ENCODE measurements at places on chromosomes 1 and 21.

- peak; percentile 63 for DNase-seq
These were observed 685 bp downstream of the CRTC2 start for GRCh38 chr1:153957744-153958110.

DNA sequence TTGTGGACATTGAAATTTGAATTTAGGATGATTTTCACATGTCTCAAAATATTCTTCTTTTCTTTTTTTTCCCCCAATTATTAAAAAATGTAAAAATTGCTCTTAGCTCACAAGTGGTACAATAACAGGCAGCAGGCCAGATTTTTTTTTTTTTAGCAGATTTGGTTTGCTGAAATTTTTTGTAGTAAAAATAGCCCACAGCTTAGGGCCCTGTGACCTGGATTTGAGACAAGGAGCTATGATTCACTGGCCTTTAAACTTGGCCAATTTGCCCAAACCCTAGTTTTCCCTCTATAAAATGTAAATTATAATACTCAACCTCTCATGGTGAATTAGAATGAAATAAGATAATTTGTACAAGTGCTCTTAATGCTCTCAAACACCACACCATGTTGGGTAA is 253.8 kb downstream of the DYRK1A start:
- DNase-seq, result no peak

DNA sequence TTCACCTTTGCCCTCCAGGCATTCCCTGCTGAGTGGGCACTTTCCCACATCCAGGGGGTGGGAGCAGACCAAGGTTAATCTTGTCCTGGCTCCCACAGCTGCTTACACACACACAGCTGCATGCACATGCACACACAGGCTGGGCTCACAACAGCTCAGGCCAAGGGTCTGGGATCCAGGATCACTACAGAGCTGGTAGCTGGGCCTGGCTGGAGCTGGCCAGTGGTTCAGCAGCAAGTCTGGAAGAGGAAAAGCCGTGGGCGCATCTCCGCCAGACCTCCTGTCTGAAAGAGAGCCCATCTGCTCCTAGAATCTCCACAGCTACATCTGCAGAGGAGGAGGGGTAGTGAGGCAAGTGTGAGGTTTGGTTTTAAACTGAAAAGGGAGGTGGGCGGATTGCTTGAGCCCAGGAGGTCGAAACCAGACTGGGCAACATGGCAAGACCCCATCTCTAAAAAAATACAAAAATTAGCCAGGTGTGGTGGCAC is 3.8 kb downstream of the CDK18 start:
- DNase-seq, result no peak

GRCh38 chr1:209168204-209168603 is 415.3 kb upstream of the CAMK1G start:
- DNase-seq, result no peak

DNA sequence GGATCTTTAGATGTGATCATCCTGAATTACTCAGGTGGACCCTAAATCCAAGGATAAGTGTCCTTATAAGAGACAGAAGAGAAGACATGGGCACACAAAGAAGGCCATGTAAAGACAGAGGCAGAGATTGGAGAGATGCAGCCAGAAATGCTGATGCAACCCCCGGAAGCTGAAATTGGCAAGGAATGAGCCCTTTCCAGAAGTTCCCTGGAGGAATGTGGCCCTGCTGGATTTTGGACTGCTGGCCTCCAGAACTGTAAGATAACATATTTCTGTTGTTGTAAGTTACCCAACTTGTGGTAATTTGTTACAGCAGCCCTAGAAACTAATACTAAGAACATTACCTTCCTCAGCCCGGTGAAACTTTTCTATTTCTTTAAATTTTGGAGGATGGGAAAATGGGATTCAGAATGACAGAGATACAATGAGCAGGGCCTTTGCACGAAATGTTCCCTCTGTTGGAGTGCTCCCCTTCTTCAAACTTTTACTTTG is 11.2 kb upstream of the PLPP3 start:
- DNase-seq, result no peak

DNA sequence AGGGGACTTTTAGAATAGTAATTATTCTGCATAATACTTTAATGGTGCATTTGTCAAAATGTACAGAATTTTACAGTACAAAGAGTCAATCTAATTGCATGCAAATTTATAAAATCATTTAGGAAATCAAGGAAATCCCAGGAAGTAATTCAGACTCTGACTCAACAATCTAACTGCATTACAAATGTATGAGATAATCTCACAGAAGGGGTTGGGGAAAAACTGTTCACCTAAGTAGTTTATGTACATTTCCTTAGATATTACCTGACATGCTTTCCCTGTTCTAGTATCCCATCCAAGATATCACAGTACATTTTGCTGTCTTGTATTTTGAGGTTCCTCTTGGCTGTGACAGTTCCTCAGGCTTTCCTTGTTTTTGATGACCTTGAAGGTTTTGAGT is 4.7 kb downstream of the CRB1 start:
- DNase-seq, result no peak

DNA sequence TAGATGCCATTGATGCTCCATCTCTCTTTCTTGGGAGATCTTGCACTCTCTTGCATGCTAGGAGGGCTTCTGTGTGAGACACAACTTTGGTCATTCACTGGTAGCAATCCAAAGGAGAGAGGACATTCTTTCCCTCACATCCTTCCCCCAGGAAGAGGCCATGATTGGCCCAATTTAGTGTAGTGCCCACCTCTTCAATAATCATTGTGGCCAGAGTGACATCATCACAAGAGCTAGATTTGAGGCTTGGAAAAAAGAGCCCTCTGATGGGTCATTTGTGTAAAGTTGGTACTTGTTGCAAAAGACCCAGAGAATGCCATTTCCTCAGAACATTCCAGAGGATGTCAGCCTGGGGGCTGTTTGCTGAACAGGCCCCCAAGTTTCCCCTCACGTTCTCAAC is 30.2 kb downstream of the S100A6 start:
- no peak for DNase-seq

- no peak for DNase-seq
These were observed 162.3 kb upstream of the ADAMTS5 start for GRCh38 chr21:27129215-27129614.

DNA sequence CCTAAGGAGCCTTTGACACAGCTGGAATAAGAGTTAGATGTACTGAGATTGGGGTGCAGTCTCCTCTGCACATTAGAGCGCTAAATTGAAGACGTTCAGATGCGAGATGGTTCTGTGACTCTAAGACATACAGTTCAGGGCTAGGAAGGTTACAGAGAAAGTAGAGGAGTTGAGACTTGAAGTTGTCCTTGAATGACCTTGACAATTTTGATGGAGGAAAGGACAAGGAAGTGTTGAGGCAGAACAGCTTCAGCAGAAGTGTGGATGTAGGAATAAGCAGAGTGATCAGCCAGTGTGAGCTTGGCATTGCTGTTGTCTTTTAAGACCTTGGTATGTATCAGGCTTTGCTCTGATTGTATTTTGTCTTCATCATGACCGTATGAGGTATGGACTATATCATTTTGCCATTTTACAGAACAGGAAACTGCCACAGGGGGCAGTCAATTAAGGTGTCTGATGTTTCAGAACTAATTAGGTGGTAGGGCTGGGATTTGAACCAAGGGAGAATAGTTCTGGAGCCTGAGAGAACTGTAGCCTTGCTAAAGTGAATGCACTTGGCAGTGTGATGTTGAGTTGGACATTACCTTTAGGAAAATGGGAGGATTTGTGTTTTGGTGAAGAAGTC is 9.2 kb downstream of the TTF2 start:
- DNase-seq, result no peak

- no peak for DNase-seq
These were observed 106.5 kb upstream of the GADD45A start for GRCh38 chr1:67578397-67579020.

DNA sequence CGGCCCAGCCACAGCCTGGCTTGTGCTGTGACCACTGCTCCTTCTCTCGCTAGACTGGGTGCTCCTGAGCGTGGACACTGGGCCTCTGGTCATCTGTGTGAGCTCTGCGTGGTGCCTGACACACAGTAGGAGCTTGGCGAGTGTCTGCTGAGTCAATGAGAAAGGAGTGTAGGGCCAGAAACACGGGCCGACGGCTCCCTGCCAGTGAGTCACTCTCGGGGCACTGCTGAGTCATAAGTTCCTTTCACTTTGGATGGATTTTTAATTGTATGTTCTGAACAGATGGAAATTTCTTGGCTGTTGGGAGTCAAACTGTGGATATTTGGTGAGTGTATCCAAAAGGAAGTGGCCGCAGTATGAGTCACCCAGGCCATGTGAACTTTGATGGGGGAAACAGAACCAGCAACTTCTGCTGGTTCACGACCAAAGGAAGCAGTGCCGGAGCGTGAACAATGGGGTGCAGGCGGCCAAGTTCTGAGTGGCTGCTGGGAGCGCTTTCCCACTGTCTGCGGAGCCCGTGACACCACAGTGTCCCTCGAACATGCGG is 41.0 kb upstream of the COL18A1 start:
- peak; percentile 73 for DNase-seq

DNA sequence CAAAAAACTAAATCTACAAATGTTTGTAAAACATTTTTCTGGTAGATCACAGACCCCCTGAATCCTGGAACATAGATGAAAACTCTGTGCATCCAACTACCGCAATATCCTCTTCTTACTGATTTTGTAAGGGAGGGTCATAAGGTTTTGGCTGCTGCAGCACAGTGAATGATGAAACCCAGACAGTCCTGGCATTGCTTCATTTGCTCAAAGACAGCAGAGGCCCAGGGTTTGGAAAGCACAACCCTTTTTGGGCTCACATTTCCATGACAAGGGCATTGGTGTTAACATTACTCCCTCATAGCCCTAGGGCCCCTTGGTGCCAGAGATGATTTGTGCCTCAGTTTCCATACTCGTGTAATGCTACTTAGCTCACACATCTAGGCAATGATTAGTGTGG is 51.2 kb downstream of the PLXNA2 start:
- DNase-seq, result no peak

DNA sequence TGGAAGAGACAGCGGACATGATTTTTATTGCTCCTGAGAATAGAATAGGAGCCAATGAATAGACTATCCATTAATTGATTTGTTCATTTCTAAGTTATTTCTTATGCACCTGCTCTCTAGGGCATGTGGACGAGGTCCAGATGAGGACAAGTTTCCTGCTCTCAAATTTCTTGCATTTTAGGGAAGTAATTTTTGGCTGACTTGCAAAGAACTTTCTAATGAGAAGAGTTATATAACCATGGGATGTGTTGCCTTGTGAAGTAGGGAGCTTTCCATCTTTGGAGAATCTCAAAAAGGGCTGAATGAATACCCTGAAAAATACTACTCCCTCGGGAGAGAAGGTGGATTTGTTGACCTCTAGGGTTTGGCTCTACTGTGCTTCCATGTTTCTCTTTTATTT is 243.0 kb downstream of the KIF26B start:
- DNase-seq, result no peak

DNA sequence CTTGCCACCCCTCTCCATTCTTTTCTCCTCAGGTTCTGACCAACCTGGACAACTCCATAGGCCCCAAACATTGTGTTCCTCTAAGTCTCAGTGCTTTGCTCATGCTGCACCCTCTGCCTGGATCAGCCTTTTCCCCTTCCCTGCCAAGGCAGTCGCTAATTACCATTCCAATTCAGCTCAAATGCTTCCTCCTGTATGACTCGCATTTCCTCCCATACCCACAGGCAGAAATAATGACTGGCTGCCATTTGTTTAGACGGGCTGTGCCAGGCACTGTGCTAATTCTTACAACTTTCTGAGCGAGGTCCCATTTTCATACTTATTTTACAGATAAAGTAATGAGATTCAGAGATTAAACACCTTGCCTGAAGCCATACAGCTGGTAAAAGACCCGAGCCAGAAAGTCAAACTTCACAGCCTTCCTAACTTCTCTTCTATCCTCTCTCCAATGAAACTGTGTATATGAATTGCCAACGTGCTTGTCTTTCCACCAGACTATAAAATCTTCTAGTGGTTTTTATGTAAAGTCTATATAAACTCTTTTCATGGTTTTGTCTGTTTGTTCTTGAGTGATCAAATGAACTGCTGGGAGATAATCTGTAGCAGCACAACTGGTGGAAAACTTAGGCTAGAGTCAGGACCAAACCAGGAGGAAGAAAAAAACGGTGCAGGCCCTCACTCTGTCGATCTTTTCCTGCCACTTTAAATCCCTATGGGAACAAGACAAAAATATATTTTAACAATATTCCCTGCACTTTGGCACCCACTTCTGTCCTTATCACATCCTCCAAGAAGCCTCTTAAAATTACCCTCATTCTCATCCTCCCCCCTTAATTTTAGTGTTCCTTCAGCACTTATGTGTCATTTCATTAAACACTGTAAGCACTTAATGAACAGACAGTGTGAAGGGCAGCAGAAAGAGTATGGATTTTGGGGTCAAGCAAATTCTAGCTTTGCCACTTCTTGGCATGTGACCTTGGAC is 33.7 kb downstream of the RAB3B start:
- no peak for DNase-seq

GRCh38 chr1:77553568-77554291 is 128.7 kb downstream of the ZZZ3 start:
- no peak for DNase-seq

DNA sequence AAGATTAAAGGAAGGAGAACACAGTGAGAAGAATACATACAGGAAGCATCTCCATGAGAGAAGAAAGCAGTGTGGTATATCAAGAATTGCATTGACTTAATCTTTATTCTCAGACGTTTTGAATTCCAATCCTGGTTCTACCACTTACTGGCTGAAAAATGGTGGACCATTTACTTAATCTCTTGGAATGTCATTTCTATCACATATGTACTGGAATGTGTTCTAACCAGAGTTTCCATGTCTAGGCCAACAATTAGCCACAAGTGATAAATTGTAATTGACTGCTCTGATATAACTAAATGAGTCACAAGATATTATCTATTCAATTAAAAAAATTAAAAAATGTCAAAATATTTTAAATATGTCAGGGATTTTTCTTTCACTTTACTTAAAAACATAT is 626.1 kb downstream of the PTPRC start:
- no peak for DNase-seq

- DNase-seq, result no peak
These were observed 2.4 kb upstream of the B4GALT3 start for GRCh38 chr1:161179698-161180097.

DNA sequence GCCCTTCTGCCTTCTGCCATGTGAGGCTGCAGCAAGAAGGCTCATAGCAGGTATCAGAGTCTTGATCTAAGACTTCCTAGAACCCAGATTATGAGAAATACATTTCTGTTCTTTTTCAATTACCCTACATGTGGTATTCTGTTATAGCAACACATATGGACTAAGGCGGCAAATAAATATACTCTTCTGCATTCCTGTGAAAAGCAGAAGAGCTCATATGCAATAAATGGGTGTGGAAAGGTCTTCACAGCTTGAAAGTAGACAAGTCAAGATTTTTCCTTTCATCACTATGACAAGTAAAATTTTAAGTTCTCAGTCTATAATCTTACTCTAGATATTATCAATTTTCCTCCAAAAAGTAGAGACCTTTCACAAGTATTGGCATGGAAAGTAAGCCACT is 36.6 kb downstream of the TNFSF18 start:
- DNase-seq, result peak; percentile 82

GRCh38 chr1:64200064-64200463 is 3.4 kb upstream of the UBE2U start:
- no peak for DNase-seq

GRCh38 chr21:31753949-31754707 is 22.2 kb upstream of the SCAF4 start:
- no peak for DNase-seq

GRCh38 chr21:24628046-24628445 is 979.2 kb downstream of the MRPL39 start:
- no peak for DNase-seq

Data from OCI-M1 (cell line).